ENCODE measurements at places on chromosomes 4 and X.

GRCh38 chr4:101967697-101968346 is 177.3 kb downstream of the BANK1 start:
- DNase-seq = no peak

DNA sequence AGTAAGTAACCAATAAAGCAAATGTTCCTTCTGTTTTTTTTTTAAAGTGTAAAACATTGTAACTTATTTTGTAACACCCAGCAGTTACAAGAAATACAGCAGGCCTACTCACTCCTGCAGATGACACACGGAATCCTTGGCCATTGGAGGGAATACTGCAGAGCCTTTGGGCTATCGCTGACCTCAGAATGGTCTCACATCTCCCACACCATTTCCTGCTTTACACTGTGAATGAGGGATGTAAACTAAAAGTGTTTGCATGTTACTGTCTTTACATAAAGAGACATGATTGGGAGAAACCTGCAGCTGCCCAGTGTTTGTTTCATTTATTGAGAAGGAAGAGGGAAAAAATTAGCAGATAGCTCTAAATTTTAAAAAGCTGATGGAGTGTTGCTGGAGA is 64.1 kb downstream of the USP46 start:
- DNase-seq = no peak

GRCh38 chrX:2272337-2272736 is 228.4 kb downstream of the DHRSX start:
- no peak for DNase-seq

GRCh38 chrX:17737986-17738713 is 857 bp downstream of the SCML1 start:
- DNase-seq = no peak

DNA sequence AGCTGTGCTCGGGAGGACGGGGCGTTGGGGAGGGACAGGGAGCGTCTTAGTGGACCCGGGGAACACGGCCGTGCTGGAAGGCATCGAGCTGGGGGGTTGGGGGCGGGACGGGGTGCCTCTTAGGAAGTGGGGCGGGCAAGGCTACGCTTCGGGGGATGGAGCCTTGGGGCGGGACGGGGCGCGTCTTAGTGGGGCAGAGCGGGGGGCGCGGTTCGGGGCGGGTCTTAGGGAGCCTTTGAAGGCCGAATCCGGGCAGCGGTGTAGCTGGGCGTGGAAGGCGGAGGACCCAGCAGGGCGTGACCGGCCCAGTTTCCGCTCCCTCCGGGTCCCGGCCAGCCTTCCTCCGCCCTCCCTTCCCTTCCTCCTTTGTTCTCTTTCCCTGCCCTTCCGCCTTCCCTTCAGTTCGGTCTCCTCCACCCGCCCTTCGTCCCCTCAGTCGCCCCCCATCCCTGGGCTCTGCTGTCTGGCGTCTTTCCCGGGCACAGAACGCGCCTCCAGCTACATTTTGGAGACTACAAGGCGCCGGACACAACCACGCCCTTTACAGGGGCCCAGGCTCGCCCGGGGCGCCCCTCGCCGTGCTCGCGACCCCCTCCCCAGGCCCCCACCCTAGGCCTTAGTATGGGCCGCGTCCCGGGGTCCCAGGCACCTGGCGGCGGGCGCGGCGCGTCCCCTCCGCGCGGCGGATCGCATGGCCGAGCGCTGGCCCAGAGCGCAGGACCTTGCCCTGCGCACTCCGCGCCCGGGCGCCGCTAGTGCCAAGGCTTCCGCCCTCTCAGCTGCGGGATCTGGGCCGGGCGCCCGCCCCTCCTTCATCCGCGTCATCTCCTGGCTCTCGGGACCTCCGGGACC is at the start of gene ARSD:
Gene ARSD (minus strand): TSS at position 757 of the 852 bp plus-strand sequence. CDS start 64 bp downstream, at position 693.
- peak; percentile 20 for DNase-seq

- DNase-seq = no peak
Observed at GRCh38 chrX:63754136-63754859, 30.7 kb downstream of the ARHGEF9 start.

- no peak for DNase-seq
Observed at GRCh38 chr4:83113429-83113786, 1.1 kb downstream of the PLAC8 start.

DNA sequence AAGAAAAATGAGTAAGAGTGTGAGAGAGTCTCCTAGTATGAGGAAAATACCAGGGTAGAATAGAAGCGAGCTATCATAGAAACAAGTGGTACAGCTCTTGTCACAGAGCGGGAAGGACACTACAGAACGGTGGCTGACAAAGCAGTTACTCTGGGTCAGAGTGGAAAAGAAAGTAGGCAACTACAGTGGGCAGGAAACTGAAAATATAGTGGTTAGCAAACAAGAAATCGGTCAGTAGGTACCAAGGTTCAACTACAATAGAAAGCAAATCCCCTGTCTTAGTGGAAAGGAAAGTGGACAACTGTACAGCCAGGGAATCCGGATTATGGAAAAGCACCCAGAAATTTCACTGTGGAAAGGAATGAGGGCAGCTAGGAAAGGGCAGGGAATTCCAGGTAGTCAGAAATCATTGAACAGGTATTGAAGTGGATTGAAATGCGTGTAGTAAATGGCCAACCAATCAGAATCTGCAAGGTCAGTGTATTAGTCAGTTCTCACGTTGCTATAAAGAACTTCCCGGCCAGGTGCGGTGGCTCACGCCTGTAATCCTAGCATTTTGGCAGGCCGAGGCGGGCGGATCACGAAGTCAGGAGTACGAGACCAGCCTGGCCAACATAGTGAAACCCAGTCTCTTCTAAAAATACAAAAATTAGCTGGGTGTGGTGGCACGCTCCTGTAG is 219.6 kb upstream of the DIAPH2 start:
- DNase-seq = no peak

- no peak for DNase-seq
Observed at GRCh38 chr4:188372058-188372457, 232.8 kb downstream of the TRIML1 start.

DNA sequence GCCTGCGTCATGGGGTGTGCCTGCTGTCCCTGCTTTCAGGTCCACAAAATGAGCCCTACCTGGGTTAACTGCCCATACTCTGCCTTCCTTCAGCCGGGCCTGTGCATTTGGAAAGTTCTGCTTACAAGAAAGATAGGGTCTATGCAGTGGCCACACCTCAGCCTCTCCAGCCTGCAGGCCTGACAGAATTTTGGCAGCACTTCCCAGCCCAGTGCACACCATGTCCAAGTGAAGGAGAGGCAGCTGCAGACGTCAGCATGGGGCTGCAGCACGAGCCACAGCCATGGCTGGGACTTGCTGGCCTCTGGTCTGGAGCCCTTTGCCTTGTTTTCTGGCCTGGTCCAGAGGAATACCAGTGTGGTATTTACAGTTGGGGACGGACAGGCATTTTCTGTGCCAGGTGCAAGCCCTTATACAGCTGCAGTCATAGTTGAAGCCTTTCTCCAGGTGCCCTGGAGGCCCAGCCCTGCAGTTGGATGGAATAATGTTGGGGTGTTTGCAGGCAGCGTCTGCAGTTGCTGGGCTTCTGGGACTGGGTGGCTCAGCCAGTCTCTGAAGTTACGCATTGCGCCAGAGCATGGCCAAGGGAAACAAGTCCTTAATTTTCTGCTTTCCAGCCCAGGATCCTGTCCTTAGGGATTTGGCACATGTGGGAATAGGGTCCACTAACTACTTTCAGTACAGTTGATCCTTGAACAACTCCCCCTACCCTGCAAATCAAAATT is 26.2 kb downstream of the JADE1 start:
- DNase-seq = no peak

DNA sequence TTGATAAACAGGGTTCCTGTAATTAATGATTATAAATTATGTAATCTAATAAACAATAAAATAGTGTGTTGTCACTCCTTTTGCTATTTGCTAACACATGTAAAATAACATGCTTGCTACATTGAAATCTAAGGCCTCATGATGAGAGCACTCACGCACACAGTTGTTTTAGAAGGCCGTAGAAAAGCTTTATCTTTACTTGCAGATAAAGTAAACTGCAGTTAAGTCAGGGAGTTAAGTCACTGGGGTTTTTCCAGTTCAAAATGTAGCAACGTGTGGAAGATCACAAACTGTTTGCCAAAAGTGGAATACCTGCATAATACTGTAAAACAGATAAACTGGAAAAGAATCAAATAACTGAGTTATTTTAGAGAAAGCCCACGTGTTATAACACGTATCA is 187.3 kb upstream of the PACRGL start:
- DNase-seq = no peak

- no peak for DNase-seq
Observed at GRCh38 chr4:117010671-117011070, 74.7 kb downstream of the TRAM1L1 start.
